Mucosa of gallbladder (tissue), 1 donor: ENCODE measurements at places on chromosomes 11 and 22.
A peak's percentile ranks its signal among the peaks of the same experiment; 100 is the strongest.

DNA sequence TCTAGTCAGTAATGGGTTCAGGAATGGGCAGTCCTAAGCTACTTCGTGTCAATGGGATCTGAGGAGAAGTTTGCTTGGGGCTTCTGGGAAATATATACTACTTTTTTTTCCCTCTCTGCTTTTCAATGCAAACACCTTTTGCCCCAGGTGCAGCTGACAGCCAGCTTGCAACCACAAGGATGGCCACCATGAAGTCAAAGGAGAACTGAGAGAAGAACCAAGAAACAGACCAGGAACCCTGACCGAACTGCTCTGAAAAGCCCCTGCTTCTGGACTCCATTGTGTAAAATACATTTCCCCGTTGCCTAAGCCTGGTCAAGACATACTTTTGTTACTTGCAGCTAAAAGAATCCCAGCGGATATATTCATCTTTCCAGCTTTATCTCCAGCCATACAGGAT, 20.1 kb upstream of the CD44 start:
- DNase-seq, result no peak

DNA sequence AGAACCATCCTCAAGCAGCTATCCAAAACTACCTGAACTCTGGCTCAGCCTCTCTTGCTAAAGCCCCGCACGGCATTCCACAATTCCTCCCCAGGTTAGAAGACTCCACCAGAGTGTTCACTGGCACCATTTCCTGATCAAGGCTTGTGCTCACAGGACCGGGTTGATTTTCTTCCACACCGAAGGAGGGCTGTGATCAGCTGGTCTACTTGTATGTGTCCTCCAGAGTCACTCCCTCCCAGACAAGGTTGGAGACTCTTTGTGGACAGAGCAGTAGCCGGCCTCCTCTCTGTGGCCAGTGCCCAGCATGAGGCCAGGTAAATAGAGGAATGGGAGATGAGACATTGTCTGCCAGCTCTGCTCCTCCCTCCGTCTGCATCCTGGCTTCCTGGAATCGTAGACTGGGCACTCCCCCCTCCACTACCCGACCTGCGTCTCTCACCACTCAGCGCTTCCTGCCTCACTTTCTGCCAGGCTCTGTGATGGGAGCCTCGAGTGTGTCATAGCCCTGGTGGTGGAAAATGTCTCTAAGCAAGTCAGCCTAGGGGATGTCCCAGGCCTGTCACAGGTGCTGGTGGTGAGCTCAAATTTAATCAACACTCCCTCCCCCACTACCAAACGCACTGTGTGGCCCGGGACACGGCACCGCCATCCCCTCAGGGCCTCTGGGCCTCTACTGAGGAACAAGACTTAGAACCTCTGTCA, 12.5 kb upstream of the TMPRSS6 start:
- DNase-seq, result peak; percentile 57

DNA sequence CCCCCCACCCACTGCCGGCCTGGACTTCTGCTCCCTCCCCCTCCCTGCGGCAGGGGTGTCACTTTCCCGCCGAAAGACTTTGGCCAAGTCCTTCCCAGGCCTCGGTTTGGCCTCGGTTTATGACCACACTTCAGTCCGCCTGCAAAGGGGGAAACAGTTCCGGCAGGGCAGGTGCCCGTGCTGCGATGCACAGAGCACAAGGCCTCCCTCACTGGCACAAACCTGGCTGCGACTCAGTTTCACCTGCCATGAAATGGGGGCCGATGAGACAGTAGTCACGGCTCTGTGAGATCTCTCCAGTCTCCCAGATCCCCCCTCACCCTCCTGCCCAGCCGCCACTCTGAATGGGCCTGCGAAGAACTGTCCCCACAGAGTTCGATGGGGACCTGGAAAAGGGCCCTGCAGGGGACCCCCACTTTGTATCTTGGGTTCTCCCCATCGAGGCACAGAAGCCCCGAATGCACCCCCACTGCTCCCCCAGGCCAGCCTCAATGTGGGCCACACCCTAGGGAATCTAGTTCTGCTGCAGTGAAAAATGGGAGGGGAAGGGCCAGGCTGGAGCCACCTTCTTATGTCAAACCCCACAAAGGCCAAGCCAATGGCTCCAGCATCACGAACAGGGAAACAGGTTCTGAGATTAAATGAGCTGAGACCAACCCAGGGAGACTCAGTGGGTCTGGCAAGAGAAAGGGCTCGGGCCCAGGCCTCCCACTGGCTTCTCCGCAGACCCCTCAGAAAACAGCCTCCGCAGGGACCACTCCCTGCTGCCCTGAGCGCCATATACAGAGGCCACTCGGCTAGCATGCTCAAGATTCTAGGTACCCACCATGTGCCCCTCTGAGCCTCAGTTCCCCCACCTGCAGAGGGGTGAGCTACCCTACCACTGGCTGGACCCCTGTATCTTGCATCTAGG, 29.0 kb downstream of the ARVCF start:
- DNase-seq, result no peak

DNA sequence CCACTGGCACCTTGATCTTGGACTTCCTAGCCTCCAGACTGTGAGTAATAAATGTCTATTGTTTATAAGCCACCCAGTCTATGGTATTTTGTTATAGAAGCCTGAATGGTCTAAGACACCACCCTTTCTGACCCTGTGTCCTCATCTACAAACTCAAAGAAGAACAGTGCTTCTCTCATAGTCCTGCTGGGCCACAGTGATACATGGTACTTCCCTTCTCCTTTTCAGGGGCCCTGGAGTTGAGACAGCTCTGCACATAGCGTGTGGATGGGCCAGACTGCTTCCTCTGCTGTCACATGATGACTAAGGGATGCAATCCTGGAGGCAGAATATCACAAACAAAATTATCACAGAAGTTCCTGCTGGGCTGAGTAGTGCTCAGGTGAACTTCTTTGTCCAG, 5.0 kb downstream of the KCNJ11 start:
- DNase-seq, result no peak

DNA sequence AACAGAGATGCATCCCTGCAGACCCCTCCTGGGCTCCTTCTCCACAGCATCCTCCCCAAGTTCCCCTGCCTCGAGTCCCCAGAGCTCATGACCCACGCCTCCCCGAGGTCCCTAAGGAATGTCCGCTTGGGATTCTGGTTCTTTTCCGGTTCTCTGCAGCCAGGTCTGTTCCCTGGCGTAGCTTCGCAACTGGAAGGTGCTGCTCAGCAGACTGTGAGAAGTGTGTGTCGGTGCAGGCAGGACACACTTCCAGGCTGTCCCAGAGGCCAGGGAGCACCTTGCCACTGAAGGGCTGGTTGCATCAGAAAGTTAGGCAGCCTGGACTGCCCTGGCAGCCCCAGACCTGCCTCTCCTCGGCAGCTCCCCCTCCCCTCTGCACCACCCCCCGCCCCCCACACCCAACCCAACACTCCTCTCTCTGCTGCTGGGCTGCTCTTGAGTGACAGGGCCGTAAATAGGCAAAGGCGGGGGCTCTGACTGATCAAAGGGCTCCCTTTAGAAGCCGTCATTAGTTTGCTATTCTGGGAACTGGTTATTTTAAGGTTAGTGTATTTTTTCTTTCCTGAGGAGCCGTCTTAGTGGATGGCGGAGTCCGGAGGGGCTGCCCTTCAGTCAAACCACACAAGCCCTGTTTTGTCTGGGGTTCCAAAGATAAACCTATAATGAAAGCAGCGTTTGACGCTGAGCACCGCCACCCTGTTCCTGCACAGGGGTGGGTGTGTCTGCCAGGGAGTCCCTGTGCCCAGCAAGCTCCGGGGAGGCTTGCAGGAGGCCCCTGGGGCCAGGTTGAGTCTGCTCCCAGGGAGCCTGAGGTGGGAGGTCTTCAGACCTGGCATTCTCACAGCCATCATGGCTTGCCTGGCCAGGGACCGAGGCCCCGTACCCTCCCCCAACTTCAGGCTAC, 88.6 kb upstream of the KCNQ1OT1 start:
- DNase-seq, result no peak

DNA sequence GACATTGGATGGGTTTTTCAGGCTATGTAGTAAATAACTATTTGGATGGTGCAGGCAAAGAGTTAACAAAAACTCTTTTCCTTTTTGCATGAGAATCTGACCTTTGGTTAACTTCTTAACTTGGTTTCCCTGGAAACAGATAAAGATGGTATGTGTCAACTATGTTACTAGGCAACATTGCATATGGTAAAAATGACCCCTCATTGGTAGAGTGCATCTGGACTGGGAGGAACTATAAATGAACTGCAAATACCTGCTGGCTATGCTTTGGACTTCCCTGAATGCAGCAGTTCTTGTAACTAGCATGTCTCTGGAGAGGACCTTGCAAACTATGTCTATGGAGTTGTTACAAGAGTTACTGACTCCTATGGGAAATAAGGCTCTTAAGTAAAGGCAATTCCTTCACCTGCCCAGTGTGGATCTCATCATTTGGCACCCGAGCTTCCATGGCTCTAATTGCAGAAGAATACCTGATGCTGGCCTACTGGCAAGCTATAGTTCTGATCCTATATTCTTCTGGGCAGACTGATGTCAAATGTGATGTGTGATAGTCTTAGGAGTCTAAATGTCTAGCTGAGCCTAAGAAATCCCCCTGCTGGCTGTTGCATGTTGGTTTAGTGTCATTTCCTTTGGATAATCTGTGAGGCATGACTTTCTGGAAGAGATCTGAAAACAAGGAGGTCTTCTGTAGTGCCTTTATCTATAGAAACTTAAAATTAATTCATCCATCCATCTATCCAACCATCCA, 126.7 kb upstream of the MTMR2 start:
- DNase-seq, result no peak
